Globus pallidus (tissue), 1 donor: ENCODE measurements at places on chromosomes 5 and 9.

GRCh38 chr5:1437876-1438559 lies 7.2 kb downstream of the SLC6A3 start:
- DNase-seq: no peak

DNA sequence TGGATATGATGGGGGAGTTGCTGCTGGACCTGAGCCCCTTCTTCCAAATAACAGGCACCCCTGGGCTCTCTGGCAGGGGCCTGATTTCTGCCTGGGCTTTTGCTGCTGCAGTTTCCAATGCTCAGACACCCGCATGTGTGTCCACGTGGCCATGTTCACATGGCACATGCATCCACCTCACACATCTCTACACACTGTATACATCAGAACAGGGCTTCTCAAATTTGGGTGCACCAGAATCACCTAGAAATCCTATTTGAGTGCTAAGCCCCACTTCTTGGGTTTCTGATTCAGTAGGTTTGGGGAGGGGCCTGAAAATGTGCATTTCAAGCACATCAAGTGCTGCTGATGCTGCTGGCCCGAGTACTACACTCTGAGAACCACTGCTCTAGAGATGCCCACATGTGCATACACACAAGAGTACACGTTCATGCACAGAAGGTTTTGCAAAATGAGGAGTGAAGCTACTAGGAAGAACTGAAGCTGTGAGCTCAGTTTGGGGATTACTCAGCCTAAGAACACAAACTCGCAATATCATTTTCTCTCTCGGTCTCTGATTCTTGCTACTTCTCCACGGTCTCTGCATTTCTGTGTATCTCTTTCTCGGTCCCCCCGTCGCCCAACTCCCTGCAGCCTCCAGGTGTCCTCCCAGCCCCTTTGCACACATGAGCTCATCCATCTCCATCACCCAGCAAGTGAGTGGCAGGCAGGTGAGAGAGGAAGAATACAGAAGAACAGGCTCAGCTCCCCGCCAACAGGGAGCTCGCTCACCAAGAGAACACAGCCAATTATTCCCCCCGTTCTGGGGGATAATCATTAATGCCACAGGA lies 97.0 kb downstream of the PCDH1 start:
- DNase-seq: no peak

DNA sequence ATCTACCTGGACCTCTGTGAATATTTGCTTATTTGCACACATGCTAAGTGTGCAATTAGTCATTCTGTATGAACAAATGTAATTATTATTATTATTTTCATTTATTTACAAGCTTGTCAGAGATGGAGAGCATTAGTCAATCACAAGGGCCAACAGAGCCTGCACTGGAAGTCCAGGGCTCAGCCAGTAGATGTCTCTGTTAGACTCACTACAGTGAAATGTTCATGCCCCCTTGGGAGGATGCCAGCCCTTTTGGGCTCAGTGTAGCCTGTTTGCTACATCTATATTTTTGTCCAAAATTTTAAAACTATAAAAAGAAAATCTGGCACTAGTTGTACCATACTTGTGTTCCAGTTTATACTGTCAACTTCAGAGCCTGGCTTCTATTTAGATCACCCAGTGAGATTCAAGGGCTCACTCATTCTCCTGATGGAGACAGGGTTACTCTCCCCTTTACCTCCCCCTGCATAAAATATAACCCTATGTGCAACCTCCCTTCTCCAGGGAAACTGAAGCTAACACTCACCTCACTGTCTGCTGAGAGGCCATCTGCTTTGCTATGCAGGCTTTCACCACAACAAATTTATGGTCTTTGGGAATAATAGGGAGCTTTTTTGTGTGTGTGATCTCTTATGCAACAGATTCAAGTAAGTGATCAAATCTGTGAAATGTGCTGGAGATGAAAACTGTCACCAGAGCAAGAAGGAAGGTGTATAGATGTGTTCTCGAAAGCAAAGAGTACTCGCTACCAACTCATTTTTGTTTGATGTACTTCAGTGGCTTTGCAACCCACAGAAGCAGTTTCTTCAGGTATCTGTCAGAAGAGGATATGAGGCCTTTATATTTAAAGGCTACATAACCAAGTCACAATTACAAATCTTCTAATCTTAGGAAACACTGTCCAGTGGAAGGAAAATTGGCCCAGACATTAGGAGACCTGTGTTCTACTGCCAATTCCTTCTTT lies 99.9 kb upstream of the TLE4 start:
- peak; percentile 80 for DNase-seq

DNA sequence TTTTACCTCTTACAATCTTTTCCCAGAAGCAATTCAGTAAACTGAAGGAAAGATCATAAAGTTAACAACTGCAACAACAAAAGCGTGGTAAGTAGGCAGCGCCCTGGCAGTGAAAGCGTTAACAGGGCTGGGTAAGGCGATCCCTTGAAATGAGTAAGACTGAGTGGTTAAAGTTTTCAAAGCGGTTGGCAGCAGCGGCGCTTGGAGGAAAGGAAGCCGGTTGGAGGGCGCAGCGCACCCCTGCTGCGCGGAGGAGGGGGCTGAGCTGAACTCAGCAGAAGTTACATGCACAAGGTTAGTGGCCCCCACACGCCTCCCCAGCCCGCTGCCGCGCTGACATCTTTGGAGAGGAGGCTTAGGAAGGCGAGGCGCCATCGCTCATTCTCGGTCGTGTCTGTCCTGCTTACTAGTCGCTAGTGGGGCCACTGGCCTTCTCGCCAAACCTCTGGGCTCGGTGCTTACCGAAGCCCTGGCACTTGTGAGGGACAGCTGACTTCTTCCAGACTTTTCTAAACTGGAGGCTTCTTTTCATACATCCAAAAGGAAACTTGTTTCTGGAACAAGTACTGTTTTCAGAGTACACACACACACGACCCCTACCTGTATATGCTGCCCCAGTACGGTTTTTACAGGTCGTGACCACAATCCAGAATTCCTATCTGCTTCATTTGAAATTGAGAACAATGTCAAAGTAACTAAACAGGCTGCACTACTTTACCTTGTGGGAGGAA lies at the start of gene SH3RF2:
TSS of gene SH3RF2 (plus strand) at position 178 of the 731 bp plus-strand sequence. CDS start 1,351 bp downstream, outside the sequence.
- DNase-seq: no peak

GRCh38 chr5:163789870-163790269 lies 284.5 kb downstream of the MAT2B start:
- DNase-seq: no peak

GRCh38 chr5:14743601-14744295 lies 79.2 kb downstream of the OTULIN start:
- DNase-seq: no peak

GRCh38 chr5:168312606-168313295 lies 21.3 kb downstream of the WWC1 start:
- no peak for DNase-seq
